Midbrain (tissue), 1 donor: ENCODE measurements at places on chromosomes 12 and 14.

DNA sequence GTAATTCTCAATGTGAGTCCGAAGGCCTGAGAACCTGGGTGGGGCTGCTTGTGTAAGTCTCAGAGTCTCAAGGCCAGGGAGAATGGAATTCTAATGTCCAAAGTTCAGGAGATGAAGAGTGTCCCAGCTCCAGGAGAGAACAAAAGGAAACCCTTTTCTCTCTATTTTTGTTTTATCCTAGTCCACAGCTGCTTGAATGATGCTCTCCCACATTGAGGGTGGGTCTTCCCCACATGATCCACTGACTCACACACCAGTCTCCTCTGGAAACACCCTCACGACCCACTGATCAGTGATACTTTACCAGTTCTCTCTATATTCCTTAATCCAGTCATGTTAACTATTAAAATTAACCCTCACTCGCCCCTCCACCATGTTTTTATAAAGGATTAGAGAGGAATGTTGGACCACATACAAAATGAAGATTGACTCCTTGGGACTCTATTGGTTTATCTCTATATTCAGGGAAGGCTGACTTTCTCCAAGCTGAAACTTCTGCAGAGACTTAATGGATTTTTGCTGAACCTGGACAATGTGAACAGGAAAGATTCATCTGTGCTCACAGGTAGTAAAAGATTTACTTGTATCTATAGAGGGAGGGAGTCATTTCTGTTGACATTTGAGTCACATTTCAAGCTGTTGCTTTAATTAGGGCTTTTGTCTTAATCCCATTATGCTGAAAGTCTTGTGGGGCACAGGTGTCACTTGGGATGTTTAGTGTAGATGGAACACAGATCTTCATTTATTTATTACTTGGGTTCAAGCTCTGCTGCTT, 1061.0 kb upstream of the TMEM132C start:
- DNase-seq, result no peak

GRCh38 chr12:44287545-44287944, 451.7 kb downstream of the TMEM117 start:
- DNase-seq, result no peak

DNA sequence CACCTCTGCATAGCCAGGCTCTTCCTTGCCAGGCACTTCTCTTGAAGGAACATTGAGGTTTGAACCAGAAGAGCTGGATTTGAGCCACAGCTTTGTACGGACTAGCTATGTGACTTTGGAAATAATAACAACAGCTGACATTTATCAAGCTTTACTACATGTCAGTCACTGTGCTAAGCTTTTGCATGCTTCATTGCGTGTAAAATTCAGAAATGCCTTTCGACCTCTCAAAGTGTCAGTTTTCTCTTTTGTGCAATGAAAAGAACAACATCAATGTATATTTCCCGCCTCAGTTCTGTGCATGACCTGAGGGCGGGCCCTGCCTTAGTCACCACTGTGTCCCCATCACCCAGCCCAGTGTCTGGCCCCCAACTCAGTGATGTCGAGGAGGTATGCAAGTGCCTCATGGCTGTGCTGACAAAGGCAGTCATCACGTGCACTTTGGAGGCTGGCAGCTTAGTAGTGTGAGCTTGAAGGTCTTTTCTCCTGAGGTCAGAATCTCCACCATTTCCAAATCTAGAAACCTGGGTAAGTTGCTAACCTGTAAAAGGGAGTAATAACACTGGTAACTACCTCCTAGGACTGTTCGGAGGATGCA, 17.9 kb upstream of the AQP2 start:
- no peak for DNase-seq

DNA sequence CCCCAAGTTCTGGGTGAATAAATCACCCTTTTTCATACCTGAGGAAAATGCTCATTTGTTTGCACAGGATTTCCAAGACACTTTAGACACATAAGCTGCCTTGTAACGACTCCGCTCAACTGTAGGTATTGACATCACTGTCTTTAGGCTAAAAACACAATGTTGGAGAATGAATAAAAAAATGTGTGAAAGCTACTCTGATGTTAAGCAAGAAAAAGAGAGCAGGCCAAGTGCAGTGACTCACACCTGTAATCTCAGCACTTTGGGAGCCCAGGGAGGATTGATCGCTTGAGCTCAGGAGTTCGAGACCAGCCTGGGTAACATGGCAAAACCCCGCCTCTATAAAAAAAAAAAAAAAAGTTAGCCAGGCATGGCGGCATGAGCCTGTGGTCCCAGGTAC, 11.1 kb upstream of the CIPC start:
- no peak for DNase-seq

DNA sequence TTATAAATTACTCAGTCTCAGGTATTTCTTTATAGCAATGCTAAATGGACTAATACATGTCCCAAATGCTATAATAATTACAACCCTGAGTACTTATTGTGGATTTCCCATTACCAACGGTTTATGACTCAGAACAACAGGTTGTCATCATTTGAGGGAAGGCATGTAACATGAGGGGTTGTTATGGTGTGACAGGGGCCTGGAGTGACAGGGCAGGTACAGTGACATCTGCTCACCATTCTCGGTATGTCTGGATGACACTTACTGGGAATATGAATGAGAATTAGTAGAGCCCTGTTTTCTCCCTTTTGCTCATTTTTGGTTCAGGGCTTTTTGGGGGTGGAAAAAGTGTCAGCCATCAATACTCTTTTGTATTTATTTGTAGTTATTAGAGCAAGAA, 36.2 kb upstream of the FERMT2 start:
- DNase-seq, result no peak

- no peak for DNase-seq
Measured at GRCh38 chr12:123006977-123007376, 26.5 kb downstream of the ARL6IP4 start.

- no peak for DNase-seq
Measured at GRCh38 chr14:62921466-62921865, 123.8 kb downstream of the KCNH5 start.

DNA sequence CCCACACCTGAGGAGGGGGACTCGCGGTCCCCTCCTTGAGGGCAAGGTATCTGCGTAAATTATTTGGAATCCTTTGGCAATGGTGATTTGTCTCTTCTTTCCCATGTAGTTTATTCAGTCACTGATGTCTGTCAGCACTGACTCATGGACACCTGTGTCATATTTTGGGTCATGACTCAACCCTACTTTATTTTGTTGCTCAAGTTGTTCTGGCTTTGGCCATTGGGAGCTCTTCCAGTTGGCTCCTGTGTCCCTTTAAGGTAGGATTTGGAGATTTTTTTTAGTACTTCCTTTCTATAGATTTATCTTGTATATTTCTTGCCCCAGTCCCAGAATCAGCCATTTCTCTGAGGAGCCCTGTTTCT, 47.4 kb upstream of the C14orf180 start:
- DNase-seq, result no peak

- DNase-seq, result no peak
Measured at GRCh38 chr14:97634751-97635150, 837.6 kb downstream of the VRK1 start.

GRCh38 chr12:113794774-113795173, 171.4 kb downstream of the RBM19 start:
- no peak for DNase-seq

DNA sequence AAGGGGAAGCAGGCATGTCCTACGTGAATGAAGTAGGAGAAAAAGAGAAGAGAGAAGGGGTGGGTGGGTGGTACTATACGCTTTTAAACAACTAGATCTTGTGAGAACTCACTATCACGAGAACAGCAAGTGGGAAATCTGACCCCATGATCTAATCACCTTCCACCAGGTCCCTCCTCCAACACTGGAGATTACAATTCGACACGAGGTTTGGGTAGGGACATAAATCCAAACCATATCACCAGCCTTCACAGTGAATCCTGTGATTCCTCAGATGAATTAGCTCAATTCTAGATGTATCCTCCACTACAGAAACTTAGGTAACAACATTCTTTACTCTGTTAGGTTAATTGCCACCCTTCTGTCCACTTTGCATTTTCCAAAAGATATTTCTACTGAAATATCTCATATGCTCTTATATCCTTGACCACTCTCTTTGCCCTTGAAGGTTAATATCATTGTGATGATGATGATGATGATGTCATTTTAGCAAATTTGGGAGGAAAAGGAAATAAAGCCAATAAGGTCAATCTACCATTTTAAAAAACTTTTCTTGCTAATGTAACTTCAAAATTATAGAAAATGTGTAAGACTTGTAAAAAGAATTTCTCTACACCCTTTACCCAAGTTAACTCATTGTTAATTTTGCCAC, 23.2 kb upstream of the CCNT1 start:
- no peak for DNase-seq

GRCh38 chr12:75481774-75482173, 1.2 kb downstream of the GLIPR1 start:
- no peak for DNase-seq

DNA sequence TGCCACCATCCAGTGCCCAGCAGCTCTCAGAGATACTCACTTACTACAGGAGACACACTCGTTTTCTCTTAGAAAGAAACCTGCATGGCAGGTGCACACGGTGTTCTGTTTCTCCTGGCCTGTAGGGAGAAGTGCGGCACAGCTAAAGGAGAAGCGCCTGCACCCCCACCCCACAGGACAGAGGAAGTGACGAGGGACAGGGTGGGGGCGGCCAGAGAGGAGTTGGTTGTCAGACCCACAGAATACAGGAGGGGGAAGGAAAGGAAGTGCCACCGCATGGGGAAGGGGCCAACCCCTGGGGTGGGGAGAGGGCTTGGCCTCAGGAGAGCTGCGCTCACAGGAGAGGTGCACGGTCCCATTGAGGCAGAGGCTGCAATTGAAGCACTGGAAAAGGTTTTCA, 8.8 kb downstream of the TNFRSF1A start:
- no peak for DNase-seq

- DNase-seq, result no peak
Measured at GRCh38 chr14:98210045-98210672, 1061.8 kb downstream of the BCL11B start.

DNA sequence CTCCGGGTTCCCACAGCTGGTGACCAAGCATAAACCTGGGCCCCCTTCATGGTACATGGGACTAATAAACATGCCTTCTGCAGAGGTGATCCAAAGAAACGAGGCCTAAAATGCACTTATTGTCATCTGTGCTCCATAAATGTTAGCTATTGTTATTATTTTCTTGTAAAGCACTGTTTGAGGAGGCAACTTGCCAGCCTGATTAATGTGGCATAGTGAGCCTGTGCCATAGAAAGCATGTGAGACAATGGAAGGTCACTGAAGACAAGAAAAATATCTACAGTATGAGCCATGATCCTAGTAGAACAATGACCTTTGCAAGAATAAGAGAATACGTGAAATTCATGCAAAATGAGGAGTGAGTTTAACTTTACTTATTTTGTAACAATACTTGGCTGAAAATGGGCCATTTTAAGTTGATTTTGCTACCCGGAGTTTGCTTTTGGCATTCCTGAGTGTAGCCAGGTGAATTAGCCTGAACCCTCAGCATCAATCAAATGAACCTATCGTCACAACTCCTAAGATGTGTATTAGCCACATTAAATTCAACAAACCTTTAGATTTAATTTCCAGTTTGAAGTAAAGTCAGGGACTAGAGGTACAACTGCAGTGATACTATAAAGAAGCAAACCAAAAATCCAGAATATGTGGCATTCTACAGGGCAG, 52.2 kb downstream of the CPM start:
- no peak for DNase-seq

GRCh38 chr14:96493178-96493577, 9.0 kb upstream of the PAPOLA start:
- DNase-seq, result no peak

DNA sequence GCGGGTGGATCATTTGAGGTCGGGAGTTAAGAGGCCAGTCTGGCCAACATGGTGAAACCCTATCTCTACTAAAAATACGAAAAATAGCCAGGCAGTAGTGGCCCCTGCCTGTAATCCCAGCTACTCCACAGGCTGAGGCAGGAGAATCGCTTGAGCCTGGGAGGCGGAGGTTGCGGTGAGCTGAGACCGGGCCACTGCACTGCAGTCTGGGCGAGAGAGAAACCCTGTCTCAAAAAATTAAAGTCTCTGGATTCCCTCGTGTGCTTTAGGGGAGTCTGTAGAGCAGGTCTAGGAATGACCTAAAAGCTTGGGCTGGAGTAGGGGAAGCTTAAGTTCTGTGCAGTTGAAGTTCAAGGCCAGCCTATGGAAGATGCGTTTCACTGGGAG, 697 bp upstream of the TULP3 start:
- DNase-seq, result no peak

DNA sequence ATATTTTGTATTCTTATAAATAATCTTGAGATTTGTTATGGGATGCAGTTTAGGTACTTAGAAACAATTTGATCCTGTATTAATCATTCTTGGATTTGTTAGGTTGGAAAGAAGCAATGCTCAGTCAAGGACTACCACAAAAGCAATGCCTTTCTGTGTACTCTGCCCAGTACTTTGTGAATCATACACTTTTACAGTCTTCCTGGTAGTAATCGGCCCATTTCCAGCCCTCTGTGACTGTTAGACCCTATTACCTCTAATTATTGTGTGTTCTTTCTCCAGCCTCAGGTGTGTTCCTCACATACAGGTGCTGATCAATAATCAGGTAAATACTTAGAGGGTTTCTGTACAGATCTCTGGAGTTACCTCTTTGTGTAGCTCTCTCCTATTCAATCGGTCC, 609.0 kb downstream of the KCNH5 start:
- no peak for DNase-seq

DNA sequence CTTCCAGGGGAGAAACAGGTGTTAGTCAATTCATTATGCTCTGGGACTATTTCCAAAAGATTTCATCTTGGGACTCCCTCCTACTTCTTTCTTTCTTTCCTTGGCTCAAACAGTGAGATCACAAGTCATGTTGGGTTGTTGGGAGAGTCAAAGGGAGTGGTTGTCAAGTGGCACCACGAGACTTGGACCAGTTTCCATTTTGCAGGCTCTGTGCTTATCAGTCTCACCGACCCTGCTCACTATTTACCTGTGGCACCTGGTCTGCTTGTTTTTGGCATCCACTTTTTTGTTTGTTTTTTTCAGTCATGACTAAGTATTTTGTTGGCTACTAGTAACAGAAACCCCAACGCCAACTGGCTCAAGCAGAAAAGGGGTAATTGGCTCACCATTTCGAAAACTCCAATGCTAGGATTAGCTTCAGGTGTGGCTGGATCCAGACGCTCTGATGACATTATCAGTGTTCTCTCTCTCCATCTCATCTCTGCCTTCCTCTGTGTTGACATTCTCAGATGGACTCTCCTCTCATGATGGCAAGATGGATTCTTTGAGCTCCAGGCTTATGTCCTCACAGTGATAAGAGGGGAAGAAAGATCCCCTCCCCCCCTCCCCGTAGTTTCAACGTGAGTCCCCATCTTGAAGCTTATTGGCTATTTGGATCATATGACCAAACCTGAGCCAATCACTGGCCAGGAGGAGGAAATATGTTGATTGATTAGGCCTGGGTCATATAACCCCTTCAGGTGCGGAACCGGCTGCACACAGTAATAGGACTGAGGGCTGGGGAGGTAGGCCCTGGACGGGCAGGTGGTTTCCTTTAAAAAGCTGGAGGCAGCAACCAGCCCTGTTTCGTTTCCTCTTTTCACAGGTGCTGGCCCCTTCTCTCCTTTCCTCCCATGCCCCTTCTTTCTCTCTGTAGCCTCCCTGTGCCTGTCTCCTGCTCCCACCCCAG, 84.2 kb downstream of the AACS start:
- DNase-seq, result no peak

GRCh38 chr12:76997011-76997780, 68.2 kb downstream of the E2F7 start:
- DNase-seq, result no peak

- DNase-seq, result no peak
Measured at GRCh38 chr12:71158361-71158882, 623 bp upstream of the TSPAN8 start.
